Effector CD8-positive, alpha-beta T cell (primary cell): ENCODE measurements at places on chromosomes 3 and 15.

DNA sequence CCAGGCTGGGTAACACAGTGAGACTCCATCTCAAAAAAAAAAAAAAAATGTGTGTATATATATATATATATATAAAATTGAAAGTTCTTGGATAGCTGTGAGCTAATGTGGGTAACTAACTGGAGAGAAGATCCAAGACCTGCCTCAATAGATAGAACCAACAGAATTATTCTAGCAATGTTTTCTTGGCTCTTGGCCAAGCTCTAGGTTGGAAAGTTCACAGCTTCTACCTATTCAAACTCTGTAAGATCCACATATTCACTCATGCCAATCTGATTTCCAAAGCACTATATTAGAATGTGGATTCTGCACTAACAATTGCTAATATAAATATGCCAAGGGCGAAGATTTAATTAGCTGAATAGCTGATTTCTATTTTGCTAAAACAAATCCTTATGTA lies 29.8 kb upstream of the CMTM6 start:
- DNase-seq = no peak

DNA sequence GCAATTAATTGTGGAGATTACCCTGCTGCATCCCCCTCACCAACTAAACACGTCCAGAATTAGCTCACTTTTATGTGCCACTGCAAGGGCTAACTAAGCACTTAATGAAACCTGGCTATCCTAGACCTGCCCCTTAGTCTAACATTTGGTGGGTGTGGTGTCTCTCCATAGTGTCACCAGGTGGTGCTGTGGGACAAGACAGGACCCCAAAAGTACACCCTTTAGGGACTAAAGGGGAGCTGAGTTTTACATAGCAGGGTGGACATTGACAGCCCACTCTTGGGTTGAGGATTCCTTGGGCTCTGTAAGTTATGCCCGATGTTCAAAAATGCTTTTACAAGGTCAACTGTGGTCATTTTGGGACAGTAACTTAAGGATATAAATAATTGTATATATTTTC lies 5.7 kb downstream of the DUT start:
- DNase-seq = no peak

DNA sequence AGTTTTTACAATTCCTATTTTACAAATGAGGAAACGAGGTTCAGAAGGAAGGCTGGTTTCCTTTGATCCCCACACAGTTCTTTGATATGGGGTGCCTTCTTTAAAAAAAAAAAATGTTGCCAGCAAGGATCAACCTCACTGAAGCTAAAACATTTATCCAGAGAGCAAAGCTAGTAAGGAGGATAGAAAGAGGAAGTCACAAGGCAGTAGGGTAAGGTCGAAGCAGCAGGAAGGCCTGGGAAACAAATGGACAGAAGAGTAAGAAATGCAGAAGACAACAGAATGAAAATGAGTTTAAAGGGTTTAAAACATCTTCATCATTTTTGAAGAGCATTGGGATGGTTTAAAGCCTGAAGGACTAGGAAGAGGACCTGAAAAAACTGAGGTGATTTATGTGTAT lies 30.6 kb upstream of the CP start:
- no peak for DNase-seq

- no peak for DNase-seq
Observed at GRCh38 chr3:28586325-28586724, 237.7 kb upstream of the AZI2 start.

GRCh38 chr15:90451053-90451850 lies 63.2 kb downstream of the IQGAP1 start:
- no peak for DNase-seq

GRCh38 chr15:69723404-69724096 lies 270.9 kb downstream of the RPLP1 start:
- DNase-seq = no peak

DNA sequence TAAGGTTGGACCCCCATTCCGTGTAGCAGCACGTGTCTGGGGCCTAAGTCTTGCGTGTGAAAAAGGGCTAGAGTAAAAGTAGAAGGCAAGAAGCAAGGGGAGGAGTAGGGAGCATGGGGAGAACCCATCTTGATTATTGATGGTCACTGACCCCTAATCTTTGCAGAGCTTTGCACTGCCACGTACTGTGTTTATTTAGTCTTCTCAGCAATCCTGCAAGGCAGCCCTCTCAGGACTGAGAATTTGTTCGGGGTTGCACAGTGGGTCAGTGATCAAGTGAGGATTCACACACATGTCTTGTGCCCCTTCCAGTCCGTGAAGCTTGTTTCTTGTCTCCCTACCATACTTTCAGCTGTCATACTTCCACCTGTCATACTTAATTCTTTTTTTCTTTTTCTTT lies 7.2 kb downstream of the SEMA4B start:
- DNase-seq = no peak

- DNase-seq = peak; percentile 34
Observed at GRCh38 chr3:20043396-20043795, 3.1 kb downstream of the KAT2B start.

DNA sequence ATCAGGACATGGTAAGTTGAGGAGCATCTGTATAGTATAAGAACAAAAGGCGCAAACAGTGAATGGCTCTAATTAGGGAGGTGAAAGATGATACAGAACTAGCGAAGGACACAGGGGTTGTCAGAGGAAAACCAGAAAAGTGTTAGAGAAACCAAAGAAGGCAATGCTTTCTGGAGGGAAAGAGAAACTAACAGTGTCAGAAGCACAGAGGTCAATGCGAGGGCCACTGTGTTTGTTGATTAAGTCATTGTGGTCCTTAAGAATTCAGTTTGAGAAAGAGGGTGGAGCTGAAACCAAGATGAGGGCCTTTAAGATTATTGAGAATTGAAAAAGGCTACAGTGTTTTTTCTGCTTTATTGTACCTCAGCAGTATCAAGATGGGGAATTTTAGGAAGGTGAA lies 28.8 kb downstream of the ATG7 start:
- no peak for DNase-seq

DNA sequence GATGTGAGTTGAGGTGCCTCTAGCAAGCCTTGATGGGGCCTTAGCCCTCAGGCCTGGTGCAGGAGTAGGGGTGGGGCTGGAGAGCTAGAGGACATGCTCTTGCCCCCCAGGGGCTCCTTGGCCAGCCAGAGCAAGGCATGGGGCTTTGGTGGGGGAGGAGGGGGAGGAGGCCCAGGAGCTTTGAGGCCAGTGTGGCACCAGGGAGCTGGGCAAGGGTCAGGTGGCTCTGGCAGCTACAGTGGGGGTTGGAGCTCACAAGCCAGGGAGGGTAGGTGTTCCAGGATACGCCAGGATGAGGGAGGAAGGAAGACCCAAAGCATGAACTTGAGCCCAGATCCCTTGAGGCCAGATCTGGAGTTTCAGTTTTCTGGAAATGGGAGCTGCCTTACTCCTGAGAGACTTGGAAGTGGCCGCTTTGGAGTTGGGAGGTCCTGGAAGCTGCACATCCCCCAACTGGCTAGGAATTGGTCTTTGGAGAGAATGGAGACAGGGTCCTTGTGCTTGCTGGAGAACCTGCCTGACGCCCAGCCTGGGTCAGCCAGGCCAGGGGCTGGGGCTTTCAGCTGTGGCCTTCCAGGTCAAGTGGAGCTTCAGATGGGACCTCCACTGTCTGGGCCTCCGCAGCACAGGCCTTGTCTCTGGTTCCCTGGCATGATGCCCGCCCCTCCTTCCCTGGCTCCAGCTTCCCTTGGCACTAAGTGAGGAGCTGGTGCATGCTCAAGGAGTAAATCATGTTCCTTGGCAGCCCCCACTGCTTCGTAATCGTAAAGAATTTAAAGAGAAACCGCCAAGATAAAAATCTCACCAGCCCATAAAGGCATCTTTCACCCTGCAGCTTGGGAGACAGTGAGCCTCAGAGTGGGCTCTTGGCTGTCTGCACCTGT lies 8.7 kb downstream of the SEMA3F start:
- DNase-seq = no peak

DNA sequence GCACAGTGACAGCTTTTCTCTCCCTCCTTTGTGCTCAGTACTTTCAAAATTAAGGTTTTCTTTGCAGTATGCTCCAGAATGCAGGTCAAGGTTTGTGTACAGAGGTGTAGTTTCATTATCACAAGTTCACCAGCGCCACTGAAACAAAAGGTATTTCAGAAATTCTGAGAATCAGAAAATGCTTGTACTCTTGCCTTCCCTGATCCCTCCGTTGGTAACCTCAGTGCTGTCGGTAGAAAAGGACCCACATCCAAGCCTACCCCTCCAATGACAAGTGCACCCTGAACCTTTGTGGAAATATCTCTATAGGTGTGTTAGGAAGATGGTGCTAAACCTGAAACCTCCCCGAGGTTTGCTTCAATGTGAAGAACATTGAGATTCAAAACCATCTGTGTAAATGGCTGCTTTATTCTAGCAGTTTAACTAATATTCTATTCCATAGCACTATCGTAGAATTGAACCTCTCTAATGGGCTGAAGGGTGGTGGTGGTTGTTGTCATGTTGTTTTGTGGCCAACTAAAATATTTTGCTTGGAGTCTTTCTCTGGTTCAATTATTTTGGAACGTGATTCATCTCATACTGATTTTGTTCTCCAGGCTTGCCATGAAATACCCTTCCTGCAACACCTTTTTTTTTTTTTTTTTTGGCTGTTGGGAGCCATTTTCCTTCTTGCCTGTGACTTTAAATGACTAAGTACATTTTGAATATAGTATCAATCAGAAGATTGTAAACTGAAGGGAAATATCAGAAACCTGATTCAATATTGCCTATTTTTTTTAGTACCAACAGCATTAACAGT lies 20.7 kb downstream of the ZBTB38 start:
- DNase-seq = no peak

DNA sequence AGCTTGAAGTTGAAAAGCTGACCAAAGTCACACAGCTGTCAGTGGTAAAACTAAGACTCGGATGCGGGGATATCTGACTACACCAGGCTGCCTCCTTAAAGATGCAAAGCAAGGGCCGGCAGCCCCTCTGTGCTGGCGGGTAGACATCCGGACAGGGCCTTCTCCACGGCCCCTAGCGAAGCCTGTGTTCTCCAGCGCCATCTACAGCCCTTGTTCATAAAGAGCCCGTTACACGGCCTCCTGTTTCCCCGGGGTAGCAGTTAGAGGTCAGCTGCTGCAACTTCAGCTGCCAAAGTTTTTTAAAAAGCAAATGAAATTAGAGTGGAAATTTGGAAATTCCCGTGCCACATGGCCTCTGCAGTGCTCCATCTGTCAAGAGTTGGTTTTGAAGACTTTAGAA lies 383.0 kb downstream of the TBL1XR1 start:
- DNase-seq = no peak

DNA sequence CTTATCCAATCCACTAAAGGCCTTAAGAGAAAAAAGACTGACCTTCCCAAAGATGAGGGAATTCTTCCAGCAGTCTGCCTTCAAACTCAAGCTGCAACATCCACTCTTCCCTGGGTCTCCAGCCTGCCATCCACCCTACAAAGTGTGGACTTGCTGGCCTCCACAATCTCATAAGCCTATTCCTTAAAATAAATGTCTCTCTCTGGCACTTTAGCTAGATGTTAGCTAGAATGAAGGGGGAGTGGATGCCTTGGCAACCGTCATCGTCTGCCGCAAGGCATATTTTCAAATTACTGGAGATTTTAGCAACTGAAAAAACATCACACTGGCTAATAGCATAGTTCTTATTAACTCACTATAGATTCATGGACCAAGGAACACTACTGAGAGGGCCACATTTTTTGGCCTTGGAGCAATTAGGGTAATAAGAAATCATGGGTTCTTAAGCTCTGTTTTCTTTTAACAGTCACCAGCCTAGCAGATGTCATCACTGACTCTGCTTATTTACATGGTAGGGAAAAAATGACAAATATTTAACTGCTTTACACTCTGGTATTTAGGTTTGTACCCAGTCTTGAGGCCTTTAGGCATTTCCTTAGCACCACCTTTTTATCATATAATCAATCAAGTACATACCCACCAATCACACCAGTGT lies 245.3 kb downstream of the MYRIP start:
- no peak for DNase-seq
